MCF 10A (cell line): ENCODE measurements at places on chromosomes 7 and 10.

GRCh38 chr7:141663081-141663849 lies 38.7 kb downstream of the DENND11 start:
- DNase-seq: peak; percentile 20

GRCh38 chr7:150335108-150335773 lies 6.2 kb downstream of the RARRES2 start:
- no peak for DNase-seq

DNA sequence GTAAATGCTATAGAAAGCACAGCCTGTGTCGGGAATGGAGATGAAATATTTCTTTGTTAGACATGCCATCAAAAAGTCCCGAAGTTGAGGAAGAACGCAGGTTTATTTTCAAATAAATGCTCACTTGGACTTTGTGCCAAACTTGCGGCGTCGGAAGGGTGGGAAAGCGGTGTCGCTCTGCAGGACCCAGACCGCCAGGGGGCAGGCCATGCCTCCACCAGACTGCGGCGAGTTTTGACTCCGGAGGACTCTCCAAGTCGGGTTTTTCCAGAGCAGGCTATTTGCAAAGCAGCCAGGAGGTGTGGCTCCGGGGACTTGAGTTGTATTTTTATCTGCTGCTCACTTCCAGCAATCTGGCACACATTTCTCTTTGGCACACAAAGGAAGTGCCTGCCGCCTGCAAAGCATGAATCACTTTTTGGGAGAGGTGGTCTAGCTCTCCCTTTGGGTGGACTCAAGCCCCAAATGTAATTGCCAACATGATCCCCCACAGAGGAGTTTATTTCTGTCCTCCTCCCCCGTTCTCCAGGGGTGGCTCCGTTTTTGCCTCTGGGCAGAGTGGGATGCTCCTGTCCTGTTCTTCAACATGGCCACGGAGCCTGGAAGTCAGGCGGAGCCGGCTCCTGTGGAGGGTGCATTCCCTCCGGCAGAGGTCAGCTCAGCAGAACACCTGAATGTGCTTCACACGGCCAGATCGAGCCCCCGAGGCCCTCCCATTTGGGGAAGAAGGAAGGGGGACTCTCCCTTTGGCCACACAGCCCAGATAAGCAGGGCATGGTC lies 82.3 kb upstream of the GPR26 start:
- DNase-seq: peak; percentile 70

- DNase-seq: no peak
Measured at GRCh38 chr7:1053816-1054370, 9.5 kb downstream of the GPR146 start.

GRCh38 chr10:116311016-116311415 lies 13.2 kb upstream of the CCDC172 start:
- no peak for DNase-seq
